ENCODE measurements at places on chromosomes 7 and 10. TPM values are rescaled to one million over a fixed set of nuclear protein-coding genes. Genes with fewer than 3 reads are reported as not detected.

DNA sequence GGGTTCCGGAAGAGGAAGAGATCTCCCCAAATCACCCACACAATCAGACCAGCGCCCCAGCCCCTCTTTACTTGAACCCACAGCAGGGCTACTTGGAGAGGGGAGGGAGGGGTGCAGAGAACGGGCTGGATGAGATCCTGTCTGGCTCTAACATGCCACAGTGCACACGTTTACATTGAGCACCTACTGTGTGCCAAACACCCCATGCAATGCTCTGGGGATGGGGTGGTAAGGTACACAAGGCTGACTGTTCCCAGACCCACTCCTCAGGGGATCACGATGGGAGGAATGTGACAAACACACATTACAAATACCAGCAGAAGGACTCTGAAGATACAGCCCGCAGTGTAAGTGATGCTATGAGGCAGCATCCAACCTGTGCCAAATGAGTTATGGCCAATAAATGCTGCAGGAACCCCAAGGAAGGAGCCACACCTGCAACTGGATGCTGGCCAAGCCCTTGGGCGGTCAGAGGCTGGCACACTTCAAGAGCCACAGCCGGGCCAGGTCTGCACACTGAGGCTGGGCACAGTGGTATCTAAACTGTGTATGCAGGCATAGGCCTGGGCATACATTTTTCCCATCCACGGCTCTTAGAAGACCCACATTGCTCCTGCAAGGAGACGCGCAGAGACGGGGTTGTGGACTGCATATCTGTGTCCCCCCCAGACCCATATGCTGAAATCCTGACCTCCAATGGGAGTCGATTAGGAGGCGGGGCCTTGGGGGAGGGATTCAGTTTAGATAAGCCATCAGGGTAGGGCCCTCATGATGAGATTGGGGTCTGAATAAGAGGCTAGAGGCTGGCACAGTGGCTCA lies 6.4 kb downstream of the SPOCK2 start:
- no peak for DNase-seq

DNA sequence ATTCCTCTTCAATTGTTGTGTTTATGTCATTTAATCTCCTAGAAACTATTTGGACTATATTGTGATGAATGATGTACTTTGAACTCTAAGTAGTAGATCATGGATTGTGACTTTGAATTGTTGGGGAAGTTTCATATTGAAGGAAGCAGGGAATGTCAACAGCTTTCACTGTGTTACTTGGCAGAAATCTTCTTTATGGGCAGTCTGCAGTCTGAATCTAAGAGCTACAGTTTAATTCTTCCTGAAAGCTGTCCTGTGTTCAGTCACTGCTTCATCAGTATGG lies 91.6 kb downstream of the PPP1R9A start:
- DNase-seq, result peak; percentile 73

GRCh38 chr7:139721821-139722220 lies 56.0 kb downstream of the HIPK2 start:
- no peak for DNase-seq

DNA sequence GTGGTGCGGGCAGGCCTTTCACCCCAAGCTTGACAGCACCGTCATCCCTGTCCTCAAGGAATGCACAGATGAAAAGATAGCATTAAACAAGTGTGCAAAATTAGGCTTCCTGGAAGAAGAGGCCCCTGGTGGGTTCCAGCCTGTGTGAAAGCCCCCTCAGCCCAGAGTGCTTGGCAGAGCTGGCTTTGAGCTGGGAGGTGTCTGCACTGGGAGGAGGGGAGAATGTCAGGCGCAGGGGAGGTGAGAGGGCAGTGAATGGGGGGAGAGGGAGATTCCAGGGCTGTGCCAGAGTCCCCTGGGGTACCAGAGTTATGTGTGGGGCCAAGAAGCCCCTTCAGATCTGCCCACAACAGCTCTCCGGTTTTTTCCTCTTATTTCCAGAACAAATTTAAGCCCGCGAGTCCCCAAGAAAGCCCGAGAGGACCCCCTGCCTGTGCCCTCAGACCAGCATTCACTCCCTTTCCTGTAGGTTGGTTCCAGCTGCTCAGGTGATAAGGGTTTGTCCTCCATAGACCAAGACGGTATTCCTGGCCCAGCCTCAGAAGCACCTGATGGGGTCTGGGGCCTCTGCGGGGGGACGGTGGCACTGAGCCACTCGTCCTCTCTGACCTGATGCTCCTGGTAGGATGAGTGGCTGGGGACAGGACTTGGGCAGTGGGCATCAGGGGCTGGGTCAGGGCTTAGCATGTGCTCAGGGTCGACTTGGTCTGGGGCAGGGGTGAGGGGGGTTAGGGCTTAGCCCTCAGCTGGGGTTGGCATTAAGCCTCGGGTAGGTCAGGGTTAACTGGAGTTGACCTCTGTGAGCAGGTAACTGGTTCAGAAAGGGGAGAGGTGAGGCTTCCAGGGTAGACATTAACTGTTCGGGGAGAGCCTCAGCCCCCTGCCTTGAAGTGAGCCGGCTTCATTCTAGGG lies 43.4 kb downstream of the ADCYAP1R1 start:
- DNase-seq, result no peak

DNA sequence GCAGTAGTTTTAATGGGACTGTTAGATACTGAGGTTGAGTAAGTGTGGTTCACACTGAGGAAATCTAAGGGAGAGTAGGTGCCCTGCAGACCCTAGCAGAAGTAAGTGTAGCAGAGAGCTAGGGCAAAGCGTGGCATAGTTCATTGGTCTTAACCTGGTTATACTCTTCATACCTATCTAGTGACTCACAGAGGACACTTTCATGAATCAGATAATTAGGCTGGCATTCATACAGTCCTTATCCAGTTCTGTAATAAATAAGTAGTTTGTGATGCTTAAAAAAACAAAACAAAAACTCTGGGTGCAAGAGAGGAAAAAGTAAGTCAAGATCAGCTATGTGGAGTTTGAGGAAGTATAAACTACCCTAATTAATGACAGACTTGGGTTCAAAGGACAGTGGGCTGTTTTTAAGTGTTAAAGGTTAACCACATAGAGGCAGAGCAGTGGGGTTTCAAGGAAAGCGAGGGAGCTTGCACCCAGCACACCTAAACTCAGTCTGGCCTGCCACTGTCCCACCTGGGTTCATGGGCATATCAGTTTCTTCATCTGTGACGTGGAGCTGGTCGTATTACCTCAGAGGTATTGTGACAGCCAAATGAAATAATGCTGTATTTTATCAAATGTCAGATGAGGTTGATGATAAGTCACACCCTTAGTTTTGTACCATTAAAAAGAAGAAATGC lies 27.1 kb downstream of the LMTK2 start:
- DNase-seq, result no peak

- DNase-seq, result no peak
Observed at GRCh38 chr7:116788572-116789197, 73.7 kb upstream of the CAPZA2 start.

GRCh38 chr10:111116762-111117445 lies 40.1 kb downstream of the ADRA2A start:
- no peak for DNase-seq

GRCh38 chr7:112537822-112538387 lies 57.1 kb downstream of the LSMEM1 start:
- DNase-seq, result no peak

GRCh38 chr10:79502561-79503309 lies 9.6 kb upstream of the EIF5AL1 start:
- DNase-seq, result no peak

DNA sequence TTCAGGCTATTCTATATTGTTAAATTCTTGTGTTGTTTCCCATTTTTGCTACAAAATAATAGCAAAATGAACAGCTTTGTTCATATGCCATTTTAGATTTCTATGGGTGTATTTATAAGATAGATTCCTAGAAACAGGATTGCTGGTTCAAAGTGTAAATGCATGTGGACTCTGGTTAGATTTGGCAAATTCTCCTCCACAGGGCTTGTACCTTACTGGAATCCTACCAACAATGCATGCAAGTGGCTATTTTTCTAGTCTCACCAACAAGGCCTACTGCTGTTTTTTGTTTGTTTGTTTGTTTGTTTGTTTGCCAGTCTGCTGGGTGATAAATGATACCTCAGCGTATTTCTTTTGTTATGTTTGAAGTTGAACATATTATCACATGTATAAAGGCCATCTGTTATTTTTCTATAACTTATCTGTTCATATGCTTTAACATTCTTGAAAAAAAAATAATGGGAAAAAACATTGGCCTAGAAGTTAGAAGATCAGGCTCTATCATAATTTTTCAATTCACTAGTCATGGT lies 87.1 kb upstream of the AHR start:
- DNase-seq, result no peak

- DNase-seq, result no peak
Observed at GRCh38 chr10:26698909-26699308, 1.4 kb downstream of the PDSS1 start.

DNA sequence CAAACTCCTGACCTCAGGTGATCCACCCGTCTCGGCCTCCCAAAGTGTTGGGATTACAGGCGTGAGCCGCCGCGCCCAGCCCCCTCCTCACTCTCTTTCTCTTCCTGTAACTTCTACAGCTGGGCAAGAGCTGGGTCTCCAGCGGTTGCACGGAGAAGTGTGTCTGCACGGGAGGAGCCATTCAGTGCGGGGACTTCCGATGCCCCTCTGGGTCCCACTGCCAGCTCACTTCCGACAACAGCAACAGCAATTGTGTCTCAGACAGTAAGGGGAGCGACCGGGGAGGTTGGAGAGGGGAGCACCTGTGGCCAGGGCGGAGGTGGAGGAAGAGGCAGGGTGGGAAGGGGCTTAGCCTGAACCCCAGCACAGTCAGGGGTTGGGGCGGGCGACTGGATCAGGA lies 41.4 kb downstream of the EPHB4 start:
- DNase-seq, result no peak

The HMX2 gene
- polyA plus RNA-seq, result 0.75 TPM

The HOXA5 gene
- polyA plus RNA-seq, result 76.0 TPM

The GIMAP7 gene
- 12.4 TPM for polyA plus RNA-seq

The OPN4 gene
- not detected for polyA plus RNA-seq
